ENCODE measurements at places on chromosomes 1 and 21.

DNA sequence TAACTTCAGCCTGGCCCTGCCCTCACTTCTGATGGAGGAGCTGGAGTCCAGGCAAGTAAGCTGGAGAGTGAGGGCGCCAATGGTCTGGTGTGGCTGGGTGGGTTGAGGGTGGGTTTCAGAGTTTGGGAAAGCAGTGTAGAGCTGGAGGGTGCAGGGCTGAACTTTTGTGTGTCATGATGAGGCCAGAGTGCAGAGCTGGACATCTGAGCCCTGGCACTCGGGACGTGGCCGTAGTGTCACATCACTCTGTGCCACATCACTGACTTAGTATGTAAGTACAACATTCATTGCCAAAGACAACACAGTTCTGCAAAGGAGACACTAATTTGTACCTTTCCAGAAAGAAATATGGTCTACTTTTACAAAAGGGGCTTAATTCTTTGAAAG, 15.8 kb downstream of the SPATA46 start:
- no peak for DNase-seq

DNA sequence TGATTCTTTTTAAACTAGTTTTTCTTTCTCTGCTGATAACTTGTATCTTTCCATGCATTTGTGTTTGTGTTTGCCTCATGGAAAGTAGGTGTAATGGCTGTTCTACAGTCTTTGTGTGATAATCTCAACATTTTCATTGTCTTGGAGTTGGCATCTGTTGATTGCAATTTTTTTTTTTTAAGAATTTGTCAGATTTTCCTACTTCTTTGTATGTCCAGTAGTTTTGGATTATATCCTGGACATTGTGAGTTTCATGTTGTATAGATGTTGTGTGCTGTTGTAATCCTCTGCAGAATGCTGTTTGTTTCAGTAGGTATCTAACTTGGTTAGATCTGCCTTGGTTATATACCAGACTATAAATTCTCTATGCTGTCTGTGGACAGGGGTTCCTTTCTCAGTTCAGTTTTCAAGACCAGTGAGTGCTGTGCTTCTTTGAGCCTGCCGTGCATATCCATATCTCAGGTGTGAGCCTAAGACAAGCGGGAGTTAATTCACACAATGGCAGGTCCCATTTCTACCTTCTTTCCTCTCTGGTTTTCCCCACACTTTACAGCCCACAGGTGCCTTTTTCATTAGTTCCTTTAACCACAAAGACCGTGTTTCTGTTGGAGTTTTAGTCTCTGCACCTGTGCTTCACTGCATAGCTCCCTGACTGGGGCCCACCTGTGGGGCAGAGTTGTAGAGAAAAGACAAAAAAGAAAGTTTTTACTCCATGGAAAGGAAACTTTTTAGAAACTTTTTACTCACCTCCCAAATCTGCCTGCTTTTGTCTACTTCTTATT, 69.9 kb downstream of the ITSN1 start:
- DNase-seq: no peak

GRCh38 chr1:62229468-62229867, 34.8 kb downstream of the L1TD1 start:
- no peak for DNase-seq

GRCh38 chr1:18233176-18233864, 125.7 kb downstream of the IGSF21 start:
- DNase-seq: no peak

GRCh38 chr1:157704878-157705277, 4.3 kb upstream of the FCRL3 start:
- DNase-seq: no peak

DNA sequence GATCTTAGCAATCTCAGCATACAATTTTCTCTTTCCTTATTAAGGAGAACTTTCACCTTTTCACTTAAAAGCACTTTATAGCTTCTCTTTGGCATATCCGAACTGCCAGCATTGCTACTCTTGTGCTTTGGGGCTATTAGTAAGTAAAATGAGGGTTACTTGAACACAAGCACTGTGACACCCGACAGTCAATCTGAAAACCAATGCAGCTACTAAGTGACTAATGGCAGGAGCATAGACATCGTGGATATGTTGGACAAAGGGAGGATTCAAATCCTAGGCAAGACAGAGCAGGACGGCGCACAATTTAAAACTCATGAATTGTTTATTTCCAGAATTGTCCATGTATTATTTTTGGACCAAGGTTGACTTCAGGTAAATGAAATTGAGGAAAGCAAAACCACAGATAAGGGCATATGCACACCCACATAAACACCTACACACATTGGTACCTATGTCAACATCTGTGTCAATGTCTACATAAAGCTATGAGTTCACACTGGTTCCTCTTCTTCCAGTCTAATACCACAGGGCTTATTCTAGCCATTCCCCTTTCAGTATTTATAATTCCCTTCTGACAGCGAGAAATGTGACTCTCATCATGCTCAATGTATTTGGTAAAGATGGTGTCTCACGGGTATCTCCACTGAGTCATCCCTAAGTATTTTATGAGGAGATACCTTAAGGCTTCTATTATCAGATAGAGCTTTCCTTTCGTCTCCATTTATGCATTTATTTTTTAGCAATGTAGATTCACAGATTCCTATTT, 75.3 kb upstream of the RALGPS2 start:
- no peak for DNase-seq

DNA sequence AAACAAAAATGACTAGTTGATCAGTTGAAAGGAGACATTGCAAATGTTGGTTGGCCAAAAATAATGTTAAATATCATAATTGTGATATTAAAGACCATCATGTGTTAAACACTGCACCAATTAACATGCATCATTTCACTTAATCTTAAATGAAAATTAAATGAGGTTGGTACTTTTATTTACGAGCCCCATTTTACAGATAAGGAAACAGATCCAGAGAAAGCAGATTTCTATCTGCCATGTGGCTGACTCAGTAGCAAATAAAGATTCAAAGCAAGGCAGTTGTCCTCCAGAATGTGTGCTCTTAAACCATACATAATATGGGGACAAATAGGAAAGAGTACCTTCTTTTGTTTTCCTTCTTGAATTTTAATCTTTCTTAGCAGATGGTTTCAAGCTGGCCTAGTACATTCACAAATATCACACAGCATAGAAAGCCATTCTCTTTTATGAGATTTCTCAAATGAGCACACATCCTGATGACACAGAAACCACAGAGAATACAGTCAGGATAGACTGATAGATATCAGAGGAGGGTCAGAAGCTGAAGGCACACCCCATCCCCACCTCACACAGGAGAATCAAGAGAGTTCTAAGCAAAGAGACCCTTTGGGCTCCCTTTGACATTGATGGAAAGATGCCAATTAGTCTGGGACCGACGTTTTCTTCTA, 647.9 kb upstream of the CAMK1G start:
- no peak for DNase-seq

- DNase-seq: no peak
Observed at GRCh38 chr1:186626356-186626932, 53.8 kb downstream of the PTGS2 start.

DNA sequence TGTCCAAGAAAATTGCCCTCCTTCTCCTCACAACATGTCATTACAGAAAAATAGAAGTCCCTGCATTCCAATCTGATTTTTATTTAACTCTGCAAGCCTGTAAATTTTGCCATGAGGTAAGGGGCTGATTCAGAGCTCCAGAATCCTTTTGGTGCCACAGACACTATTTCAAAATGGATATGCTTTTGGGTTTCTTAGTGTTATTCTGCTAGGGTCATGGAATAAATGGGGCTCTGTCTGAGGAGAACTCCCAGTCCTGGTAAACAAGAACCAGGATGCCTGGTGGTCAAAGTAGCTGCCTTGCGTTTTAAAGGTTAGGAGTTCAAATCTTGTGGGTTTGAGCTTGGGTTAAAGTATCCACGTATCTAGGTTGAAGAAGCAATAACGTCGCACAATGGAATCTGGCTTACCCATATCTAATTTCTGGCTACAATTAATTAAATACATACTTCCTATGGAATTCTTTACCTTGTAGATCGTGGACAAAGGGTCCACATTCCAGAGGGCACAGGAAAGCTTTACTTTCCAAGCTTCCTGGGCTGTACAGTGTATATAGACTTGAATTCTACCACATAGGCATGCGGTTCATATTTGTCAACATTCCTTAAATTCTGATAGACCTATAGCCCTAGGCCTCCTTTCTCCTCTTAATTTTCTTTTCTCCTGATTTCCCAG, 98.0 kb upstream of the CDC42BPA start:
- no peak for DNase-seq

GRCh38 chr1:5769760-5770159, 222.5 kb downstream of the NPHP4 start:
- no peak for DNase-seq

DNA sequence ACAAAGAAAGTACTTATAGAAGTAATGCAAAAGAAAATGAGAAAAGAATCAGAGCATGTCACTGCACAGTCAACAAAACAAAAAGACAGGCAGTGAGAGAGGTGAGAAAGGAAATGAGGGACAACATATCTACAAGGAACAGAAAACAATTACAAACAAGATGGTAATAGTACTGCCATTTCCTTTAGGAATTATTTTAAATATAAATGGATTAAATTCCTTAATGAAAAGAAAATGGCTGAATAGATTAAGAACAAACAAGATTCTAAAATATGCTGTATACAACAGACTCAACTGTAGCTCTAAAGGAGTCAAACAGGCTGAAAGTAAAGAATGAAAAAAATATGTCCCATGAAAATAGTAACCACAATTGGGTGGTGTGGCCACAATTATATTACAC, 22.1 kb upstream of the ZNF124 start:
- no peak for DNase-seq

DNA sequence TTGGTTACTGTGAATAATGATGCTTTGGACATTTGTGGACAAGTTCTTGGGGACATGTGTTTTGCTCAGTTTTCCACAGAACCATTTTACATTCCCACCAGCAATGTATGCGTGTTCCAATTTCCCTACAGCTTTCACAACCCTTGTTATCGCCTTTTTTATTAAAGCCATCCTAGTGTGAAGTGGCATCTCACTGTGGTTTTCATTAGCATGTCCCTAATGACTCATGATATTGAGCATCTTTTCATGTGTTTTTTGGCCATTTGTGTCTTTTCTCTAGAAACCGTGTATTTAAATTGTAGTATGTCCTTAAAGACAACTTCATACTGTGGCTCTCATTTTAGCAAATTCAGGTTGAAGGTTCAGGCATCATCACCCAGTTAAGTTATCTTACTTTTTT, 132.1 kb downstream of the TGFBR3 start:
- no peak for DNase-seq

GRCh38 chr1:246569248-246570238, 3.3 kb downstream of the CNST start:
- no peak for DNase-seq

DNA sequence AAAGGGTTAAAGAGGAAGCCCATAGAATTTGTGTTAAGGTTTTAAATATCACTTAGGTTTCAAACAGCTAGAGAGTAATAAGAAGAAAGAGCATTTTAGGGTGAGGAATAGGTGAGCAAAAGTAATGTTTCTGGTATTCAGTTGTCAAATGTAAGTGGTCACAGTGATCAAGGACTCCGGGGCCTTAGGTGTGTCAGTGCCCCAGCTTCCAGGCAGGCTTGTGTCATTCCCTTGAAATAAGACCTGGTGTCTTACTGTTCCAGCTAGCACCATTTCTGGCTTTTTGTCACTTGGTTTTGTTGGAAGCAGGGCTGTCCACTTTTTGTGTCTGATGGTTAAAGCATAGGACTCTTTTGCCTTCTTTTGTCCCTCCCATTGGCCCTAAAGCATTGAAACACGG, 69.6 kb downstream of the DYRK1A start:
- no peak for DNase-seq

GRCh38 chr1:78080767-78081166, 35.0 kb downstream of the GIPC2 start:
- no peak for DNase-seq

GRCh38 chr1:27979151-27979858, 19.5 kb downstream of the XKR8 start:
- no peak for DNase-seq

GRCh38 chr1:2554621-2555387, 1.4 kb upstream of the TNFRSF14 start:
- DNase-seq: no peak

- no peak for DNase-seq
Observed at GRCh38 chr1:228079013-228079412, 3.5 kb upstream of the ARF1 start.

GRCh38 chr1:44497422-44498170, 92.5 kb downstream of the RNF220 start:
- no peak for DNase-seq

DNA sequence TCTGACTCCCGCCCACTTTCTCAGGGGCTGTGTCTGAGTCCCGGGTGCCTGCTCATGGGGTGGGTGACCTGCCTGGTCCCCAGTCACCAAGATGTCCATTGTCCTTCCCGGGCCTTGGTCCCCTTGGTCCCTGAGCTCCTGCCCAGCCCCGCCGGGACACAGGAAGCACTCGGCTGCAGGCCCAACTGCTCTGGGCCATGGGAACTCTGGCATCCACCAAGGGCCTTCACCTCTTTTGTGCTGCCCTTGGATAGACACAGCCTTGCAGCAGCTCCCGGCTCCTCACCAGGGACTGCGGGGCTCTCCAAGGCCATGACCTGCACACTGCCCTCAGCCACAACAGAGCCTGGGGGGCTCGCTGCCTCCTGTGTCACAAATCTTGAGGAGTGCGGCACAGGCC, 22.1 kb upstream of the MX1 start:
- no peak for DNase-seq

- DNase-seq: no peak
Observed at GRCh38 chr1:60833173-60833572, 249.2 kb upstream of the NFIA start.

DNA sequence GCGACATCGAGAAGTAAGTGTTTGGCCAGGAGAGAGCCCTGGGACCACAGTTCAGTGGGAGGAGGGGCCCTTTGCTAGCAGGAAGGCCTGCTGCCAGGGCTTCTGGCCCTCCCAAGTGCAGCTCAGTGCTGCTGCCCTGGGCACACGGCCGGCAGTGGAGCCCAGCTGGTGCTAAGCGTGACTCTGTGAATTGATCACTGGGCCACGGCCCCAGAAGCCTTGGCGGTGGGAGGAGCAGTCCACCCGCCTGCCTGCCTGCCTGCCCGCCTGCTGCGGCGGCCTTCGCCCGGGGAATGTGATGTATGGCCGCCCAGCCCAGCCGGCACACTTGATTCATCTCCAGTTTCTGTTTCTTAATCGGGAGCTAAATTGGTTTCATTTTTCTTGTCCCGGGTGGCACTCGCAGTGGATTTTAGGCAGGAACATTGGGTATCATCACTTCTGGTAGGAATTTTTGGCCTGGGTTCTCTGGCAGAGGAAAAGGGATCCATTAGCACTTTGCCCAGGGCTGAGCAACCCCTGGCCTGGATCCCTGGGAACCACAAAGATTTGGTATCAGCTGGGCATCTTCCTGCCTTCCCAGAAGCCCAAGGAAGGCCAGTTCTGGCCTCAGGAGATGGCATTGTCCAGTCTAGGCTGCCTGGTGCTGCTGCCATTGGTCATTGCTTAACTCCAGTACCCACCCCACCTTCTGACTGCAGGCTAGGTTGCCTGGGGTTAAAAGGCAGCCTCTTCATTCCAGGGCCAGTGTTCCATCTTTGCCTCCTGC, 28.6 kb downstream of the TMEM53 start:
- DNase-seq: no peak

GRCh38 chr1:24385160-24385940, 28.2 kb downstream of the STPG1 start:
- DNase-seq: peak; percentile 19
